Peyer's patch (tissue), 4 donors: ENCODE measurements at places on chromosomes 5 and 9.

GRCh38 chr5:39055027-39055767 is 19.0 kb downstream of the RICTOR start:
- DNase-seq = no peak

DNA sequence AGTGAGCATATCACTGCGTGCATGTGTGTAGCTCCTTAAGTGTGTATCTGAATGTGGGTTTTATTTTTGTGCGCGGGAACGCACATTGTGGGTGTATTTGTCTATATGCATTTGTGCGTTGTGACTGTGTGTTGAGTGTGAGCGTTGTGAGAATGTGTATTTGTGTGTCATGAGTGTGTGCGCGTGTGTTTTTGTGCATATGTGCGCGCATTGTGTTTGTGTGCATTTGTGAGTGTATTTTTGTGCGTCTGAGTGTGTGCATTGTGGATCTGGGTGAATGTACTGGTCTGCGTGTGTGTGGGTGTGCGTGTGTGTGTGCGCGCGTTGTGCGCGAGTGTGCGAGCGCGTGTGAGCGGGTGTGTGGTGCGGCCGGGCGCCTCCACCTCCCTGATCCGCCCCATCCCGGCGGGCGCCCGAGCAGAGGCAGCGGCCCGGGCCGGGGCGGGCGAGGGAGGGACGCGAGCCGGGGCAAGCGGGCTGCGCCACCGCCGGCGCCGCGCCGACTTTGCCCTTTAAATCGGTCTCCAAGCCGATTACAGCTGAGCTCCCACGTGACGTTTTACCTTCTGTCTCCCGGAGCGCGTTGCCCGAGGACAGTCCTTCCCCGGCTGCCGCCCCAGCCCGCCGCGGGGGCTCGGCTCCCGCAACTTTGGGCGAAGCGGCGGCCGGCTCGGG is at the start of gene RASGRF2:
RASGRF2 (plus strand) TSS at position 596 of the 675 bp plus-strand sequence. CDS start 376 bp downstream, outside the sequence.
- peak; percentile 20 for DNase-seq

GRCh38 chr5:13316176-13316575 is 628.3 kb downstream of the DNAH5 start:
- DNase-seq = no peak

DNA sequence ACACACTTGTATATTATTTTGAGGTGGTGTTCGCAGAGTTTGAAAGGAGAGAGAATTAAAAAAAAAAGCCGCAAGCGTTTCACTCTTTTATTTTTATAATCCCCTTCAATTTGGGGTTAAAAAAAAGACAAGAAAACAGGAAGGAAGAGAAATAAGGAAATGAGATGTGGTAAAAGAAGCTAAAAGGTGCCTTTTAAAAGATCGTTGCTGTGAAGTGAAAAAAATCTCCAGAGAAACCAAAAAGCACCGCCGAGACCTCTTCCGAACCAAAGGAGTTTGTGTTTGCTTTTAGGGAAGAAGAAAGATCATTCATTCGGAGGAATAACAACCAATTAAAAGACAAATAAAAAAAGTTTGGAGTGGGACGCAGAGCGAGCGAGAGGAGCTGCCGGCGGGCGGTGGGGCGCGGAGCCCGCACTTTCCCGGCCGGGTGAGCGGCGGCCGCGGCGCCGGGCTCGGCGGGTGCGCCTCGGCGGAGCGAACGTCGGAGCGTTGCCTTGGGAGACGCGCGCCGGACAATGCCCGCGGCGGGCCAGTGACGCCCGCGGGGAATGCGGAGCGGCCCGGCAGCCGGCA is 355 bp downstream of the TLE4 start:
- DNase-seq = no peak

DNA sequence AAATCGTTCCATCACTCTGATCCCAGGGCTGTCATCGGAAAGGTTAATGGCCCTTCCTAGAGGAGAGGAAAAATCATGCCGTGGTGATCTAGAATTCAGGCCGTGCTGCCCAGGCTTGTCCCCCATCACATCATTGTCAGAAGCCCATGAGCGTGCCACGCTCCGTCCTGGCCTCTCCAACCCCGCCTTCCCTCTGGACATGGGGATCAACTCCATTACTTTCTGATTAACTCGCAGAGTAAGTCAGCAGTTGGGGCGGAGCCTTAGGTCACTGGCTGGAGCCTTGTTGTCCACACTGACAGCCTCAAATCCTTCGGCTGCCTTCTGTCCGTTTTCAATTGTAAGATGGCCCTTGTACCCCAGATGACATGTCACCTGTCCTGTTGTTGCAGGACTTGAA is 75.0 kb downstream of the MVB12B start:
- no peak for DNase-seq

DNA sequence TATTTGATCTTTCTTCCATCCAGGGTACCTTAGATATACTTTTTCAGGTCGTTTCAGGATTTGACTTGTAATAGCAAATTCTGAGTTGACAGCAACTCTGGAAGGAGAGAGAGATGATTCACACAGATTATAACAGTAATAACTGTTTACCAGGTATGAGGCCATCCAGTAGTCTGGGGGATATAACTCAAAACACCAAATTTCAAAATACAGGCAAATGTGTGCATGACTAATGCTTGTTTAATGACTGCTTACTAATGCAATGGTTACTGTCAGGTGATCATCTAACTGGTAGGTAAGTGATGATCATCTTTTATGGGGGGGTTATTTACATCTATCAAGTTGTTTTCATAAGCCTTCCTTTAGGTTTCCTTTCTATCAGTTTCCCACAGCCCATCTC is 412.3 kb downstream of the MAT2B start:
- no peak for DNase-seq

DNA sequence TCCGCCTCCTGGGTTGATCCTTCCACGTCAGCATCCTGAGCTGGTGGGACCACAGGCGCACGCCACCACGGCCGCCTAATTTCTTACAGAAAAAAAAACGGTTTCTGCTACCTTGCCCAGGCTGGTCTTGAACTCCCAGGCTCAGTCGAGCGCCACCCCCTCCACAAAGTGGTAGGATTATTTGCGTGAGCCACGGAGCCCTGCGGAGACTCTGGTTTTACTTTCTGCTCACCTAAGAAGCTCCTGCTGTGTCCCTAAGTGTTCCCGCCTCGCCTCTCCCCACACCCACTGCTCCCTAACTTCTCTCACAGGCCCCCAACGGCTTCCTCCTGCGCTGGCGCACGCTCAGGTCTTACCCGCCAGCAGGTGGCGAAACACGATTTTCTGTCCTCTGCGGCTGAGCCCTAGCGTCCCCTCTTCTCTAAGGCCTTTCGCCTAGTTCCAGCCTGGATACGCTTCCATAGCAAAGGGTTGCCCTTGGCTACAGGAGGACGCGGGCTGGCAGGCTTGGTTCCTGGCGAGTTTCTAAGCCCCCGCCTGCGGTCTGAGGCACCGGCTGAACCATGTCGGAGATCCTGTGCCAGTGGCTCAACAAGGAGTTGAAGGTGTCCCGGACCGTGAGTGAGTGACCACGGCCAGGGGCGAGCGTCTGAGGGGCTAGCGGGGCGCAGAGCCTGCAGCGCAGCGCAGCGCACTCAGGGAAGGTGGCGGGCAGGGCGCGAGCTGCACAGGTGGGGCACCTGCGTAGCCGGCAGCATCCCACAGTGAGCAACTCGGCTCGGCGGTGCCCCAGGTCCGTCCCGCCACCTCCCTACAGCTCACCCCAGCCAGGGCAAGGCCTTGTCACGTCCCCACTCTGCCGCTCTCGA is at the start of gene SPEF2:
SPEF2 (plus strand) TSS at position 429 of the 869 bp plus-strand sequence; CDS start at position 564, 135 bp downstream.
- peak; percentile 84 for DNase-seq

DNA sequence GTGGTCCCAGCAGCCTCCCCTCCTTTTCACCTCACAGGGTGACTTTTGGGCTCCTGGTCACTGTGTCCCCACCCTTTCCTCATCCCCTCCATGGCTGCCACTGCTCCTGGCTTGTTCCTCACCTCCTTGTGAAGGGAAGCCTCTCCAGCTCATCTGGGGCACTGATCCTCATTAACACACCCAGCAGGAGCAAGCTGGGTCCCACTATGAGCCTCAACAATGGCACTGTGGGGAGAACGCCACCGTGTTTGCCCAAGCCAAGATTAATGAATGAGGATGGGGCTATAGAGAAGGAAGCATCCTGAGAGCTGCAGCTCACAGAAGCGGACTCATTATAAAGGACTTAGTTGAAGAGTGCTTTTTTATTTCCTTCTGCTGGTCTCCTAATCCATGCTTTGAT is 118.4 kb downstream of the MARCHF11 start:
- no peak for DNase-seq

GRCh38 chr9:19408316-19408692 is 505 bp upstream of the ACER2 start:
- DNase-seq = no peak

- no peak for DNase-seq
Measured at GRCh38 chr5:3778000-3778550, 182.4 kb downstream of the IRX1 start.

DNA sequence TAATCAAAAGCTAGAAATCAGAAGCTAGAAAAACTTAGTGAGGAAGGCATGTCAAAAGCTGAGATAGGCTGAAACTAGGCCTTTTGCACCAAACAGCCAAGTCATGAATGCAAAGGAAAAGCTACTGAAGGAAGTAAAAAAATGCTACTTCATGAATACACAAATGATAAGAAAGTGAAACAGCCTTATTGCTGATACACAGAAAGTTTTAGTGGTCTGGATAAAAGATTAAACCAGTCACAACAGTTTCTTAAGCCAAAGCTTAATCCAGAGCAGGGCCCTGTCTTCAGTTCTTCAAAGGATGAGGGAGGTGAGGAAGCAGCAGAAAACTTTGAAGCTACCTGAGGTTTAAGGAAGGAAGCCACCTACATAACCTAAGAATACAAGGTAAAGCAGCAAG is 102.5 kb upstream of the SH3GL2 start:
- no peak for DNase-seq

- DNase-seq = no peak
Measured at GRCh38 chr5:159902444-159903121, 13.7 kb upstream of the ADRA1B start.

- DNase-seq = no peak
Measured at GRCh38 chr9:33101104-33101951, 24.9 kb upstream of the SMU1 start.

DNA sequence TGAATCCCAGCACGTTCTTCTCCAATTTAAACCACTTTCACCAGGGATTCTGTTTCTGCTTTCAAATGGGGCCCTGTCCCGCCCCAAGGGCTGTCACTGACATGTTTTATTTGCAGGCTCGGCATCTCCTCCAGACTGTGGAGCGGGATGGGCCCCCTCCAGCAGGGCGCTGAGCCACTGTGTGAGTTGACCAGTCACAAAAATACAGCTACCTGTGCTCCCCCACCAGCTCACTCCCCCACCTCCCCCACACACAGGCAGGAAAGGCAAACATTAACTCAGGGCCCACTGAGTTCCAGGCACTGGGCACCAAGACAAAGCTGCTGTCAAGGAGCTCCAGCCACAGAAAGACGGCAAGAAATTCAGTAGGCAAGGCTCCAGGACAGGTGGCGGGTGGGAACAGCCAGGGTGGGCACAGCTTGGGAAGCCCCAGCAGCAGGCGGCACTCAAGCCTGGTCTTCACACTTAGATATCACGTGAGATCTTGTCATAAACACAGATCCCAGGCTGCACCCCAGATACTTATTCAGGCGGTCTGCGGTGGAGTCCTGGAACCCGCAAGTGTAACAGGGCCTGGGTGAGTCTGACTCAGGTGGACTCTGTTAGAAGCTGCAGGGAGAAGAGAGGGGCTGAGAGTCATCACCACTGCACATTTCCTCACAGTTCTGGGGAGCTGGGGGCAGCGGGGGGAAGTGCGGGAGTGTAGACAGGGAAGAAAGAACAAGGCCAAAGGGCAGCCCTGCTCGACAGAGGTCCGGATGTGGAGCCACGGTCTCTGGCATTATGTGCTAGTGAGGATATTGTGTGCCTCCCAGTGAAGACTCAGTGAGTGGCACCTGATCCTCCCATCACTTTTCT is 44.7 kb downstream of the OR2V1 start:
- no peak for DNase-seq

DNA sequence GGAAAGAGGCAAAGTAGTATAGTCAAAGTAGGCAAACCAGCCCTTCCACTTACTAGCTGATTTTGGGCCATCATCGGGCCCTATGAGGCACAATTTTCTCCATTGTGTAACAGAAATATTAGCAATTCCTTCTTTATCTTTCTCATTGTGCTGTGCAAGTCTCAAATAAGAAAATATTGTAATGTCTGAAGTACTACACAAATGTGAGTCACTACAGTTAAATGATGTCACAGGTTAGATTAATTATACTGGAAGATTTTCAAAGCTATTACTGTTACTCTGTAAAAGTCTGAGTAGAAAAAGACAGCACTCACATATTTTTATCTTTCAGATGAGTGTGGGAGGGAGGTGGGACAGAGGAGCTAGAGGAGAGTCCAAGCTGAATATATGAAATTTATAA is 12.4 kb upstream of the TMC1 start:
- no peak for DNase-seq

GRCh38 chr5:43997647-43998272 is 391.5 kb downstream of the FGF10 start:
- DNase-seq = no peak

DNA sequence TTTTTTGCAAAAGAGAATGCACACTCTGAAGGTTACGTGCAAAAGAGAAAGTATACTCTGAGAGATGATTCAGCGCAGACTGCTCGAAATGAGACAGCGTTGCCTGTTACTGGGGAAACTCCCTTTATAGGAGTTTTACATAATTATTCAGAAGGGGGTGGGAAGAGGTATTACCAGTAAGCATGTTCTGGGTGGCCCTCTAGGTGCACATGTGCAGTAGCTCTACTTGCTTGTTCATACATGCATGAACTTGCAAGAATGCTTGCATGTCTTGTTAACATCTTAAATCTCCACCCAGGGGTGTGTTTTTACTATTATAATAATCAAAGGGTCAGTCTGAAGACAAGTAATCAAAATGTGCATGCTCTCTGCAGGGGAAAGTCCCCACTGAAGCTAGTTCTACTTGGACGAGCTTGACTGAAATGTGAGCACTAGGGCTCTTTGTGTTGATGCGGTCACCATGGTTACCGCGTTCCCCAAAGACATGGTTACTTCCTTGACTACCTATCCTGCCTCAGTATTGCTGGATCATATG is 75.5 kb downstream of the SGCD start:
- DNase-seq = peak; percentile 71

DNA sequence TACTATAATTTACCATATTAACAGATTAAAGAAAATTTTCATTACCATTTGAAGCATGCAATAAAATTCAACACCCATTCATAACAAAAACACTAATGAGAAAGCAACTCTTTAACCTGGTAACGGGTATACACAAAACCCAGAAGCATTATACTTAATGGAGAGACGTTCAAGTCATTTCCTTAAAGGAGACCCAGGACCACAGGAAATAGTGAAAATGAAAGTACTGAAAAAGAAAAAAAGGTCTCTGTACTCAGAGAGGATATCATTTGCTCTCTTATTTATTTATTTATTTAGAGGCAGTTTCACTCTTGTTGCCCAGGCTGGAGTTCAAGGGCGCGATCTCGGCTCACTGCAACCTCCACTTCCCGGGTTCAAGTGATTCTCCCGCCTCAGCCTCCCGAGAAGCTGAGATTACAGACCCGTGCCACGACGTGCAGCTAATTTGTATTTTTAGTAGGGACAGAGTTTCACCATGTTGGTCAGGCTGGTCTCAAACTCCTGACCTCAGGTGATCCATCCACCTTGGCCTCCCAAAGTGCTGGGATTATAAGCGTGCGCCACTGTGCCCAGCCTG is 61.6 kb downstream of the SETX start:
- no peak for DNase-seq
